Spinal cord (tissue), 10 donors: ENCODE measurements at places on chromosomes 3 and 15. TPM values are rescaled to one million over a fixed set of nuclear protein-coding genes. Genes with fewer than 3 reads are reported as not detected.

RTP3 gene
- not detected for polyA plus RNA-seq

DAPK2 gene
- 6.7 TPM for polyA plus RNA-seq

MESP2 gene
- 0.71 TPM for polyA plus RNA-seq

CHRNA7 gene
- 15.3 TPM for polyA plus RNA-seq

MEGF11 gene
- polyA plus RNA-seq, result 20.3 TPM

IGF2BP2 gene
- polyA plus RNA-seq, result 57.3 TPM

COL8A1 gene
- 3.4 TPM for polyA plus RNA-seq

DUOXA2 gene
- polyA plus RNA-seq, result not detected

DLL4 gene
- 8.5 TPM for polyA plus RNA-seq

ASTE1 gene
- polyA plus RNA-seq, result 9.0 TPM

NR2E3 gene
- 0.86 TPM for polyA plus RNA-seq

DET1 gene
- 8.1 TPM for polyA plus RNA-seq

GRK7 gene
- polyA plus RNA-seq, result not detected

TMEM212 gene
- 0.57 TPM for polyA plus RNA-seq

CYP1A1 gene
- 1.2 TPM for polyA plus RNA-seq

CLEC3B gene
- 91.2 TPM for polyA plus RNA-seq

GHSR gene
- 0.29 TPM for polyA plus RNA-seq

DCBLD2 gene
- 27.9 TPM for polyA plus RNA-seq

MORC1 gene
- 0.08 TPM for polyA plus RNA-seq

COL6A6 gene
- 1.0 TPM for polyA plus RNA-seq

MYH15 gene
- polyA plus RNA-seq, result 0.62 TPM

CX3CR1 gene
- 43.2 TPM for polyA plus RNA-seq

IQCF5 gene
- not detected for polyA plus RNA-seq

NCEH1 gene
- 12.8 TPM for polyA plus RNA-seq

IL16 gene
- 4.9 TPM for polyA plus RNA-seq

KBTBD12 gene
- 1.3 TPM for polyA plus RNA-seq

ALG1L2 gene
- 2.5 TPM for polyA plus RNA-seq

ACTRT3 gene
- polyA plus RNA-seq, result 2.8 TPM

ISL2 gene
- 2.3 TPM for polyA plus RNA-seq

CCR8 gene
- not detected for polyA plus RNA-seq

MOBP gene
- polyA plus RNA-seq, result 318 TPM
